NCI-H1105 (cell line): ENCODE measurements at places on chromosomes 16 and 17.

DNA sequence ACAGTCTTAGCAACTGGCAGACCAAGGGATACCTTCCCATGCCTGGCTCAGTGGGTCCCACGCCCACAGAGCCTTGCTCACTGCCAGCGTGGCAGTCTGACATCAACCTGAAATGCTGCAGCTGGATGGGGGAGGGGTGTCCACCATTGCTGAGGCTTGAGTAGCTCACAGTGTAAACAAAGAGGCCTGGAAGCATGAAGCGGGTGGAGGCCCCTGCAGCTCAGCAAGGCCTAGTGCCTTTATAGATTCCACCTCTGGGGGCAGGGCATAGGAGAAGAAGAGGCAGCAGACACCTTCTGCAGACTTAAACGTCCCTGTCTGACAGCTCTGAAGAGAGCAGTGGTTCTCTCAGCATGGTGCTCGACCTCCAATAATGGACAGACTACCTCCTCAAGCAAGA lies 263.2 kb downstream of the KIF2B start:
- DNase-seq, result no peak

GRCh38 chr17:78785663-78786057 lies 3.6 kb upstream of the CYTH1 start:
- no peak for DNase-seq

GRCh38 chr17:42026857-42027589 lies 7.1 kb downstream of the NKIRAS2 start:
- DNase-seq, result no peak

DNA sequence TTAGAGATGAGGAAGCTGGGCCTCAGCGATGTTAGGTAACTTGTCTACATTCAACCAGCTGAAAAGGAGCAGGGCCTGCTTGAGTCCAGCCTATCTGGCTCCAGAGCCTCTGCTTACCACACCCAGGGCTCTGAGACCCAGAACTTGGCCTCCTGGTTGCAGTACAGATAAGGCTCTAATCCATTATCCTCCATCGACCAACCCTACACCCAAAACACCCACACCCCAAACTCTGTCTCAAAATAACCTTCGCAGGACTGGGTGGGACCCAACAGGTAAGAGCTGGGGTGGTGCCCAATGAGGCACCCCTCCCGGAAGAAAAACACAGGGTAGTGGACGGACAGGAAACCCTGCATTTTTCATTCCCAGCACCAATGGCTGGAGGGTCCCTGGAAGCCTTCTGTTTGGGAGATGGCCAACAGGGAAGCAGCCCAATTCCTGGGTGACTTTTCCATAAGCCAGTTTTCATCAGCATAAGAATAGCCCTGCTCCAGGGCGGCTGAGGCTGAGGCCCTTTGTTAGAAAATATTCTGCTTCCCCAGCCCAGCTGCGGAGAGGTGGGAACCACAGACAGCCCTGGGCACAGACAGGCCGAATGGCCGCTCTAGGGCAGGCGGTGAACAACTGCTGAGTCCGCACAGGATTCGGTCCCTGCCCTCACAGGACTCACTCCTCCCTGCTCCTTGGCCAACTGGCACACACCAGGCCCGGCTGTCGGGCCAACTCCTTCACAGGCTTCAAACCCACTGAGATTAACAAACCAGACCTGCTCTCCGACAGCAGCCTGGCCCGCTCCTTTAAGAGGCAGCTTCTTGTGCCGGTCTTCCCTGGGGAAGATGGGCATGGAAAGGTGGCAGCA lies 9.8 kb downstream of the SMIM5 start:
- DNase-seq, result no peak

GRCh38 chr17:46121841-46122485 lies 71.3 kb downstream of the KANSL1 start:
- no peak for DNase-seq

DNA sequence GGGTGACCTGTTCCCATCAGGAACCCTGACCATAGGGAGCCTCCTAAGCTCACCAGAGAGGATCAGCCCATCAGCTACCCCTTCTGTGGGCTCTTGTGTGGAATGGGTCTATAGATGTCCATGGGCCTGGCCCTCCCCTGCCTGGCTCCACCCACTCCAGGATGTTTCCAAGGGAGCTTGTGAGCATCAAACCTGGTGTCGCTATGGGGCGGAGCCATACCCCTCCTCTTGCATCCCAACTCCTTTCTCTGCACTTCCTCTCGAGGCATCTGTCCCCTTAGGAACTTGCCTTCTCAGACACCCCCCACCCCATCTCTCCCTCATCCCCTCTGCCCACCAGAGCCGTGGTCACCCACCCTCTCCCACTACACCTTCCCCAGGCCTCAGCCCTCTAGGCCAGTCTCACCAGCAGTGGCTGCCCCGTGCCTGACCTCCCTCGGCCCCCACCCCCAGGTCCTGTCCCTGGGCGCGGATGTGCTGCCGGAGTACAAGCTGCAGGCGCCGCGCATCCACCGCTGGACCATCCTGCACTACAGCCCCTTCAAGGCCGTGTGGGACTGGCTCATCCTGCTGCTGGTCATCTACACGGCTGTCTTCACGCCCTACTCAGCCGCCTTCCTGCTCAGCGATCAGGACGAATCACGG lies 10.4 kb downstream of the KCNH6 start:
- no peak for DNase-seq

DNA sequence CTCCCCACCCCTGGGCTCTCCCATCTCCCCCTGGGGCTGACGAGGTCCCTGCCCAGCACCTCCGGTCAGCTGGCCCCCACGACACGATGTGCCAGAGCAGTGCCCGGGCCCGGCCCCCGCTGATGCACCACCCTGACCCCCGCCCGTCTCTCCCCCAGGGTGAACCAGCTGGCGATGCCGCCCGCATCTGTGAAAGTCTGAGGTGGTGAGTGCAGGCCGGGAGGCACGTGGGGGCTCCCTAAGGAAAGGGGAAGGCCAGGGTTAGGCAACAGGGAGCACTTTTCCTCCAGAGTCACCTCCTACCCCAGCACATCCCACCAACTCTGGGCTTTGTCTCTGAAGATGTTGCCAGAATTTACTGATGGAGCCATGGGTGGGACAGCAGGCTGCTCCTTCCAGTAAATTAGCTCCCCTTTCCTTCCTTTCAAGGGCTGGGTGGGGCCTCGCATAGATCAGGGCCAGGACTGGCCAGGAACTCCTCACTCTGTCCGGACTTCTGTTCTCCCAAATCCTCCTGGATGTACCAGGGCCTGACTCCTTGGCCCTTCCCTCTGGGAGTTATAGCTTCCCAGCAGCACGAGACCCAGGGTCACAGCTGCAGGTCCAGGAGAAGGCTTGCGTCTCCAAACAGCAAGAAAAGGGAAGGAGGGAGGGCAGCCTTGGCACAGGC lies 18.3 kb downstream of the MYBBP1A start:
- DNase-seq, result no peak

- DNase-seq, result no peak
Measured at GRCh38 chr16:30736995-30737793, 11.0 kb upstream of the PHKG2 start.

DNA sequence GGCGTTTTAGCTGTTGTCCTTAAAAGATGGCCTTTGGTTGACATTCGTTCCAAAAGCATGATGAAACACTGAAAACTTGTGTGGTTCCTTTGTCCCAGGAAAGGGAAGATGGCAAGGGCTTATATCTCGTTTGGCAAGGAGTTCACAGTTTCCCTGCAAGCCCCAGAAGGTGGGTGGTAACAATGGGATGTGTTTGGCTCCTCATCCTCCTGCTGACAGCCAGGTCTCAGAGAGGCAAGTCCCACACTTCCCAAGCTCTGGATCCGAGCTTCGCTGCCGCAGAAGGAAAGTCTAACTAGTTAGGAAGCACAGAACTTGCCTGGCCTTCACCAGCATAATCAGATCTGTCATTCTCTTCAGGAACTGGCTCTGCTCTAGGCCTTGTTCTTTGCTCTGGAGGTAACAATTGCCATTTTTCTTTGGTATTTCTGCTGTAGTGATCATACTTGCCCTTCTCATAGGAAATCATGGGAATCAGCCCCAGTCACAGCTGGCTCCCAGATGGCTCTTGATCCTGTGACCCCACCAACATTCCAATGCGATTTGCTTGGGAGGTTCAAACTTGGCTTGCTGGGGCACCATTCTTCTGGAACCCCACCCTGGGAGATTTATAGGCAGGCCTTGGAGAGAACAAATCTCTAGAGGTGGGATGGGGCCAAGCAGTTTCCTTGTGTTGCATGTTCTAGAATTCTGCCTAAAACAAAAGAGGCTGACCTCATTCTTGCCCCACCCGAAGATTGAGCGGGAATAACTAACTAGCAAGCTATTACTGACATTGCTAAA lies 17.9 kb downstream of the KPNA2 start:
- DNase-seq, result no peak

- no peak for DNase-seq
Measured at GRCh38 chr17:45877467-45877866, 16.9 kb upstream of the MAPT start.

GRCh38 chr16:15976929-15977637 lies 27.7 kb downstream of the ABCC1 start:
- no peak for DNase-seq

DNA sequence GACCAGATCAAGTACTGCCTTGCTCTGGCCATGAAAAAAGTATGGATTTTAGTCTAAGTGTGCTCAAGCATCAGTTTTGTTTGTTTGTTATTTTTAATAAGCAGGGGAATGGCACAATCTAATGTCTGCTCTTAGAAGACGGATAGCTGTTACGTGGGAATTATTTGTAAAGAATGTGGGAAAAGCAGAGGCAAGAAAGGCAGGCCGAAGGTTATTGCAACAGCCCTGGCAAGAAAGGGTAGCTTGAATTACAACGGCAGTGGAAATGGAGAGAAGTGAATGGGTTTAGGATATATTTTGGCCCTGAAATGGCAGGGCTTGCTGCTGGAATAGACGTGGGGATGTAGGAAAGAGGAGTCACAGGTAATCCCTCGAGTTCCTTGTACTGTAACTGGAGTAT lies 987 bp upstream of the HASPIN start:
- DNase-seq, result no peak

DNA sequence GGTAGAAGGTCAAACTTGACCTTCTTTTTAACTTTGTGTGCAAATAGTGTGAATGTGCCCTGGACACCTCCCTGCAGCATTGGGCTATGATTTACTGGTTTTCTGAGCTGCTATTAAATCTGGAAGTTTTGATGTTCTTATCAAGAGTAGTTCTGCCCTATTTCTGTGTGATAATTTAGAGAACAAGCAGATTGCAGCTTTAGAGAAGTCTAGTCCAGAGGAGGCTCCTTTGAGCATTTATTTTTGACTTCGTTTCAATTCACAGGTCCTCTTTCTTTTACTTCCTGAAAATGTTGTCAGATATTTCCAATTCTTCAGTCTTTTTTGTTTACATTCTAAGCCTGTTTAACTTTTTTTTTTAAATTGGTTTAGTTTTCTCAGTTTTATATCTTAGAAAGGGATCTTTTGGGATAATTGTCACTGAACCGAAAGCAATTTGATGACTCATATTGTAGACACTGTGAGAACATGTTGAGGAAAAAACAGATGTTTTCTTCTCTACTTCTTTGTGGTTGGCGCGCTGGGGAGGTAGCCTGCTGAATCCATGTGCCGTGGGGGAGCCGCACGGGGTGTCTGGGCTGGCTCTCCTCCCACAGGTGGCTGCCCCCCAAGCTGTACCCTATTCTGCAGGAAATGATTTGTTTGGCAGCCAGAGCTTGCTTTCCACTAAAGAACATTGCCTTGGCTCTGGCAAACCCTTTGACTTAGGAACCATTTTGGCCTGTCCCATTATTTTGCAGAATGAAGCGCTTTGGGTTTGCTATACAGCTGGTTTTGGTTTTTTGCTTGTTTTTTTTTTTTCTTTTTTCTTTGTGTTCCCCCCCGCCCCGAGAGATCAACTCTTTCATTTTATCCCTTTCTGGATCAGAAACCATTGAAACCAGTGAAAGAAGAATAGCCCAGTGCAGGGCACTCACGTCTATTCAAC lies 53.4 kb downstream of the MFSD11 start:
- no peak for DNase-seq

DNA sequence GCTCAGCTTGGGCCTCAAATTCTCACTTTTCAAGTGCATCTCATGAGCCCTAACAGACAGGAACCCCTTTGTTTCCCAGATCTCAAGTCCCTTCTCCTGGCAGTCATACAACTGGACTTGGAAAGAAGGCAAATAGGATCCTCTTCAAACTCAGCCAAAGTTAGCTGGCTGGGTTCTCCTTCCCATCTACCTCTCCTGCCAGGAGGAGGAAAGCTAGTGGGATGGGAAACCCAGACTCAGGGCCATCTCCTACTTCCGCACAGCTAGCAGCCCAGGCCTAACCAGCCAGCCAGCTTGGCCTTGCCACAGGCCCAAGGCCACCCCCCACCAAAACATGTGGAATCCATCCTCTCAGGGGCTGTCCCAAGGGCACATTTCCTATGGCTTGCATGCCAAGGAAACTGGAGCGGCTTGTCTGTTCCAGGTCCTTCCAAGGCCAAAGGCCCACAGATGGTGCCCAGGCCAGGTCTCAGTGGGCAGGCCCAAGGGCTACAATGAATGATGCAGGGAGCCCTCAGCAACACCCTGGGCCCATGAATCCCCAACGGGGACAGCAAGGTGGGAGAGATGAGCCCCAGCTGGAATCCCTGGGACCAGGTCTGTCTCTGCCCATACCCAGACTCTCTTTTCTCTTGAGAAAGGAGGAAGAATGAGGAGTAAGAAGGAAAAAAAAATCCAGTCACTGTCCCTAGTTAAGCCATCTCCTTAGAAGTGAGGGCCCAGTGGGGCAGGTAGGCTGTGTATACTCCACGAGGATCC lies 1.7 kb downstream of the SMARCD2 start:
- DNase-seq, result no peak

DNA sequence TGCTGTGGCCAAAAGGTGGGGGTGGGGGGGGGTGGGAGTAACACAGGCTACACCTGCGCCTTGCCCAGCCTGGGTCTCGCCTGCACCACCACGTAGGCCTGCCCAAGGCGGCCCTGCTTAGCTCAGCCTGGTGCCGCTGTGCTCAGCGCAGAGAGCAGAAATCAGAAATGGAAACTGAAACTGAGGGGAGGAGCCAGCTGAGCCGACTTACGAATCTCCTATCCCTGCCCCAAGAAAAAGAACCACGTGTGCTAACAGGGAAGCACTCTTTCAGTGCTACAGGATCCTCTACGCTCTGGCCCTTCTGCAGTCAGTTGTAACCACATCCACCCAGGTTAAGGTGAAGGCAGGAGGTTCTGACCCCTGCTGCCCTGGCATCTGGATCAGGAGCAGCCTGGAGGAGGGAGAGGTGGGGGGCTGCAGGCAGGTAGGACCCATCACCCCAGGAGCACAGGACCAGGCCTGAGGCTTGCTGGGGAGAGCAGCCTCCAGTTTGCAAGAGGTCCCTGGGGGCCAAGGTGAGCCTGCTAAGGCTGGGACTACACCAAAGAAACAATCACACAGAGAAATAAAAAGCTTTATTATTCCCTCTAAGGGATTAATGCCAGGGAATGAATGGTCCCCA lies at the start of gene DHX58:
DHX58 (minus strand) TSS at position 163 of the 625 bp plus-strand sequence. CDS start 822 bp downstream, outside the sequence.
- DNase-seq, result no peak

DNA sequence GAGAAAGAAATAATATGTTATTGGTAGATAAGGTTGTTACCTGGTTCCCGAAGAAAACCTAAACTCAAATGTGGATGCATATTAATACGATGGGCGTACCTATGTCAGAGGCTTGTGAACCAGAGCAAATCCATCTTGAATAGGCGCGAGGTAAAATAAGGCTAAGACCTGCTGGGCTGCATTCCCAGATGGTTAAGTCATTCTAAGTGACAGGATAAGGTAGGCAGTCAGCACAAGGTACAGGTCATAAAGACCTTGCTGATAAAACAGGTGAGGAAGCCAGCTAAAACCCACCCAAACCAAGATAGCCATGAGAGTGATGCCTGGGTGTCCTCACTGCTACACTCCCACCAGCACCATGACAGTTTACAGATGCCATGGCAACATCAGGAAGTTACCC lies 1400.1 kb downstream of the CDH8 start:
- DNase-seq, result no peak
